Activated CD4-positive, alpha-beta T cell treated with anti-CD3 and anti-CD28 coated beads, Interleukin-2, amount 50 U/mL, for 48 hours (primary cell): ENCODE measurements at places on chromosomes 1 and 21.

DNA sequence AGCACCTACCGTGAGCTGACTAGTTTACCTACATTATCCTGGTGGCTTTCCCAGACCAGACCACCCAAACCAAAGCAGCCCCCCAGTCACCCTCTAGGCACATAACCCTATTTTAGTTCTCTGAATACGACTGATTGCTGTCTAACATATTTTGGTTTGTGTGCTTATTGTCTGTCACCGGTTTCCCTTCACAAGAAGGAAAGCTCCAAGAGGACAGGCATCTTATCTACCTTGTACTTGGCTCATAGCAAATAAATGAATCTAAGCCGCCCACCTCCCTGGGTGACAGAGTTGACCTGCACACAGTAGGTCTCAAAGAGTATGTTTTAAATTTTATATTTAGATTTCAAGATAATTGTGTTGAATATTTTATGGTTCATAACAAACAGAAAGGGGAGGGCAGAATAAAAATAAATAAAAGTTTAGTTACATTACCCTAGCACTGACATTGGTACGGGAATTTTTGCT lies 904 bp upstream of the PRDX6 start:
- peak; percentile 2 for DNase-seq

GRCh38 chr1:235078480-235079381 lies 49.9 kb downstream of the TOMM20 start:
- DNase-seq, result peak; percentile 19

DNA sequence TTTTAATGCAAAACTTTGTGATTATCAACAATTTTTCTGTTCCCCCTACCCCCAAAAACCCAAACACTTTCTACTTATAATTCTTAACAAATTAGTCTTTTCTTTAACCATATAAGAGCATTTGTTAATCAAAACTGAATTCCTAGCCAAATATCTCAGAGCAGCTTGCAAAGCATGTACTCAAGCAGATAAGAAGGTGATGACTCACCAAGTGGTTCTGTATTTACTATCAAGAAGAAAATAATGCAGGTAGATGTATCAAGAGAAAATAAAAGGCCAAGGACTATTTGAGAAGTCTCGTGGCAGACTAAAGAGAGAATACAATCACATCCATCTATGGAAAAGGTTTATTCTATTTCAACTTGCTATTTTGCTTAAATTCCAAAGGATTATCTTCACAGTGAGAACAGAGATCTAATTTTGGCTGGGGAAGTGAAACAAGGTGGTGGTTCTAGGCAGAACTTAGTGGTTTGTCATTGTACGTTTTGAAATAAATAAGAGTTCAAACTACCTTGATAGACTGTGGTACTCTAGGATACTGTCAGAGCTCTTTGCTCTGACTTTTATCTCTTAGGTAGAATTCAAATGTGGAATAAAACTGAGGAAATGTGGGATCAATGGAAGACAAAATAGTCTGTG lies 94.7 kb upstream of the NRIP1 start:
- DNase-seq, result no peak

DNA sequence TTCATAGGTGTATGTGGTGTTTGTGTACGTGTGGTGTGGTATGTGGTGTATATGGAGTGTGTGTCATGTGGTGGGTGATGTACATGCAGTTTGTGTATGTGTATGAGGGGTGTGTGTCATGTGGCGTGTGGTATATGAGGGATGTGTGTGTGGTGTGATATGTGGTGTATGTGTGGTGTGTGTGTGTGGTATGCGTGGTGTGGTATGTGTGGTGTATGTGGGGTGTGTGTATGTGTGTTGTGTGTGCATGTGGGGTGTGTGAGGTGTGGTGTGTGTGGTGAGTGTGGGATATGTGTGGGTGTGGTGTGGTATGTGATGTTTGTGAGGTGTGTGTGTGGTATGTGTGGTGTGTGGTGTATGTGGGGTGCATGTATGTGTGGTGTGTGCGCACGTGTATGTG lies 272.4 kb downstream of the PCP4 start:
- DNase-seq, result no peak

GRCh38 chr1:230753586-230754251 lies 6.5 kb downstream of the CAPN9 start:
- peak; percentile 23 for DNase-seq

DNA sequence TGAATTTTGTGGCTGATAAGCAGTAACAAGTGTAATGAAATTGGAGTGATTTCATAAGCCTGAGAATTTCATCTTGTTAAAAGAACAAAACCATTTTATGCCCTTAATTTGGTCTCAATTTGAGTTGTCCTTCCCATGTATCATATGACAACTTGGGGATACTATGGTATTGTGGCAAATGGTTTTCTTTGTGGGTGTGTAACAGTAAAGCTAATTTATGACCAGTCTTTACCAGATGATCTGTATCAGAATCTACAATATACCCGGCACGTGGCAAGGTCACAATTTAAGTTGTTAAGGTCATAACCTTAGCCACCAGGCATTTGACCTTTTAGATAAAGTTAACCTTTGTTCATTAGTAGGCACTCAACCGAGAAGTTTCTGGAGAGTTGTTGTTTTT lies 9.1 kb downstream of the NFIA start:
- DNase-seq, result no peak

- DNase-seq, result no peak
Observed at GRCh38 chr1:180462102-180462501, 40.3 kb downstream of the ACBD6 start.

DNA sequence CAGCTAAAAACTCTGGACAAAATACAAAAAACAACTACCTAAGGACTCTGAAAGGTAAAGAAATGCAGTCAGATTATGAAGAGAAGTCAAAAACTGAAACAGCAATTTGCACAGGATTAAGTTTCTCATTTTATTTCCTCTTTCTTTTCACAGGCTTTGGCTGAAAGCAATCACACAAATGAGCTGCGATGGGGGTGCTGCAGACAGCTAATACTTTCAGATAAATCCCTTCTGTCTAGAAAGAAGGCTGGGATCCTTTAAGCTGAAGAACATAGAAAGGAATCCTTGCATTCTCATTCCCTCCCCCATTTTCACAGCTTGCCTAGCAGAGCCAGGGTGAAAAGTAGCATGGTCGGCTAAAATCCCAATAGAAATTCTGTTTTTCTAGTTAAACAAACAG lies 32.0 kb upstream of the PRDX6 start:
- DNase-seq, result no peak

- DNase-seq, result no peak
Observed at GRCh38 chr1:85283475-85284199, 7.2 kb upstream of the BCL10 start.

DNA sequence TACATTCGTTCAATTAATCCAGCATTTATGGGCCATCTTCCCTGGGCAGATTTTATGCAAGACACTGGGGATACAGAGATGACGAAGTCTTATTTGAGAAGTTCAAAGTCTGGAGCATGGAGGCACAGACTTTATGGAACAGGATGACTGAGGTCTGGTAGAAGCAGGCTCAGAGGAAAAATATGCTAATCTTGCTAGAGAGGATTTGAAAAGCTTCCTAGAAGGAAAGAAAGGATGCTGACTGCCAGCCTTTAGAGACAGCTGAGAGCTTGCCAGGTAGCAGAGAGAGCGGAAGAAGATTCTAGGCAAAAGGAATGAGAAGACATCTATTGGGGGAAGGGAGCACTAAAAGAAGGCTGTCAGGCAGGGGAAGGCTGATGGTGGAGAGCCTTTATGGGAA lies 75.5 kb upstream of the ATP5PO start:
- DNase-seq, result no peak

GRCh38 chr1:113874012-113874879 lies 2.7 kb upstream of the PTPN22 start:
- DNase-seq, result no peak

- DNase-seq, result no peak
Observed at GRCh38 chr1:53735681-53736080, 3.3 kb downstream of the GLIS1 start.

- peak; percentile 87 for DNase-seq
Observed at GRCh38 chr1:12124693-12125421, 41.9 kb upstream of the TNFRSF1B start.

- DNase-seq, result peak; percentile 70
Observed at GRCh38 chr1:234875953-234876855, 252.4 kb downstream of the TOMM20 start.

- DNase-seq, result no peak
Observed at GRCh38 chr1:114023377-114023776, 44.1 kb downstream of the OLFML3 start.

DNA sequence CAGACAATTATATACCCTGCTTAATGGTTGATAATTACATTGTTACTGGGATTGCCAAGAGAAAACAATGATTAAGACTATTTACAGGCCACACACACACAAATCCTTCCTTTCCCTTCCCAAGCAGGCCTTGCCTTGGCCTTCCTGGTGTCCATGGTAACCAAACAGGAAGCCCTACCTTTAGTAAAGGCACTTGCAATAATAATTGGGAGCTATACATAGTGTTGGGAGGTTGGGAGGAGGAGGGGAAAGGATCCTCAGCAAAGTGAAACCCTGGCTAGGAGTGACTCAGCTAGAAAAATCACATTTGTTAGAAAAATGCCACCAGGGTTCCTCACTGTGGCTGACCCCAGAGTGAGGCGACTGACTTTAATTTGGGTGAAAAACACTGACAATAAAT lies 122.3 kb upstream of the ADAR start:
- DNase-seq, result no peak

- no peak for DNase-seq
Observed at GRCh38 chr1:203349773-203350524, 973 bp downstream of the FMOD start.

- DNase-seq, result no peak
Observed at GRCh38 chr1:209723265-209723664, 18.6 kb downstream of the HSD11B1 start.

DNA sequence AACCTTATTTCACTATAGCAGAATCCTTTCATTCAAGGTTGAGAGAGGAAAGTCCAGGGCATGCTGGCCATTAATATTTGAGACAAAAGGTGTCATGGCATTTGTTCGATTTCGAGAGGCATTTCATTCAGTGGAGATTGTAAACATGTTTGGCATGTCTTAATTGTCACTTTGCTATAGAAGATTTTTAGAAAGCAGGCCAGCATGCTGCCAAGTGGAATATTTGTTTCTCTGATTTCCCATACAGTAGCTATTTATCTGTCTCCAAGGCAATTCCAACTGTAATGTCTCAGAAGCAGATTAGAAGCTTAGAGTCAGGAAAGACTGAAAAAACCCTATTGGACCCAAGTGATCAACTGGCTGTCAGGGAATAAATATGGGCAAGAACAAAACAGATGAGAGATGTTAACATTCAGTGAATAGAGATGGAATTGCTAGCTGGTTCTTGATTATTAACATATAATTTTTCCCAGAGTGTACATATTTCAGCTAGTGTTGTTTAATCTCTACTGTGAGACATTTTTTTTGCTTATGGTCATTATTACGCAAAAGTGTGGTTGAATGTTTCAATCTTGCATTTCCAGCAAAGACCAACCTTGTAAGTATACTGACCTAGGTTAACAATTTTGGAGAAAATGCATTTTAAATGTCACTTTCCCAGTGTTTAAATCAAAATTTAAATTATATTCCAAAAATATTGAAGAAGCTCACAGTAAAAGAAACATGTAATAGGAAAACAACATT lies 174.6 kb downstream of the KCNK2 start:
- DNase-seq, result no peak

- no peak for DNase-seq
Observed at GRCh38 chr1:40736085-40736531, 44.6 kb downstream of the NFYC start.

GRCh38 chr1:19397217-19397945 lies 85.3 kb downstream of the SLC66A1 start:
- no peak for DNase-seq

DNA sequence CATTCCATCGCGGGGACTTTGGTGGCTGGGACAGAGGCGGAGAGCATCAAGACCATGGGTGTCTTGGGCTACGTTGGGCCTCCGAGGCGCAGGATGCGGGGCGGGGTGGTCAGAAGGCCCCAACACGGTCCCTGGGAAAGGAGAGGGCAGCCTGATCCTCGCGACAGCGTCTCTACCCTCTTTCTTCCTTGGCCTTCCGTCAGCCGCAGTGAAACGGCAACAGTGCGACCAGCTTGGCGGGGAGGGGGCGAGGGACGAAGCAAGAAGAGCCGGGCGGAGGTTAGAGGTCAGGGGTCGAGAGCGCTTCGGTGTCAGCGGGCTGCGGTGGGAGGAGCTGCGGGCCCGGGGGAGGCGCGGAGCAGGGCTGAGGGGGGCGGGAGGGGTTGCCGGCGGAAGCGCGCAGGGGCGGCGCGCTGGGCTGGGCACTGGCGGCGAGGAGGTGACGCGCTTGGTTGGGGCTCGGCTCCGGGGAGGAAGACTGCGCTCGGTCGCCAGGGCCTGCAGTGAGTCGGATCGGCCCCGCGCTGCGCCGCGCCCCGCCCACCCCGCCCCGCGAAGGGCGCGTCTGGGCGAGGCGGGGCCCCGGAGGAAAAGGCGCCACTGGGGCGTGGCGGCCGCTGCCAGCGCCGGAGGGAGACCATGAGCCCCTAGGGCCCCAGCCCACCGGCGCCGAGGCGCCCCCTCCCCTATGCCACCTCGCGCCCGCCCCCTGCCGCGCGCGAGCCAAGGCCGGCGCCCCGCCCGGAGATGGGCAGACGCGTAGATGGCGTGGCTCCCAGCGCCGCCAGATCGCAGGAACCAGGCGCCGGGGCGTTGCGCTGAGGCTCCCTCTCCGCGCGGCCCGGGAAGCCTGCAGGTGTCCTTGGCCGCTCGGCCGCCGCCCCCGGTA lies at the start of gene KCNC4:
Gene KCNC4 (plus strand): TSS at position 600 of the 889 bp plus-strand sequence. CDS start 1,186 bp downstream, outside the sequence.
- DNase-seq, result peak; percentile 89
